ENCODE measurements at places on chromosomes 11 and 22.

DNA sequence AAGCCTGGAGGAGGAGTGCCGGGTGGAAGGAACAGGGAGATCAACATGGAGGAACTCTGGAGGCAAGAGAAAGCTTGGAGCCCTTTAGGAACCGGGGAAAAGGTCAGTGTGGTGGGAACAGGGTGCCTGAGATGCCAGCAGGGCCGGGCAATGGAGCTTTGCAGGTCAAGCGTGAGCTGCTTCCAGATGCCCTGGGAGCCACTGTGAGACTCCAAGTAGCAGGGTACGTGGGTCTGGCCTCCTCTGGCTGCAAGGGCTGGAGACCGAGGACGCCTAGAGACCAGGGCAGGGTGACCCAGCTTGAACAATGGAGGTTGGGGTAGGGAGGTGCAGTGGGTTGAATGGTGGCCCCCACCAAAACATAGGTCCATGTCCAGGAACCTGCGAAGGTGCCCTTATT, 15.6 kb upstream of the EMID1 start:
- DNase-seq: no peak

- DNase-seq: no peak
Observed at GRCh38 chr22:44398856-44399837, 86.4 kb upstream of the SHISAL1 start.

DNA sequence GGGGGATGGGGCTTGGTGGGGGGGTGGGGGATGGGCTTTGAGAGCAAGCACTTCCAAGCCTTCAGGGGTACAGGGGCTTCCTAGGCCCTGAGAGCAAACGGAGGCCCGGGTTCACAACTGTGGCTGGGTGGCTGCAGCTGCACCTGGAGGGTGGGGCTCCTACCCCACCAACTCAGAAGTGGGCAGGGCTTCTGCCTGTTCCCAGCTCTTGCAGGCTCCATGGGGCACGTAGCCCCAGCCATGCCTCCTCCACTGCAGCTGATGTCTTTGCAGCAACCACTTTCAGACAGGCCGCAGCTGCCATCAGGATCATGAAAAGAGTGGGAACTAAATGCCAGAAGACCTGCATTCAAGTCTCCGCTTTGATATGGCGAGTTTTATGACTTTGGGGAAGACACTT, 464.3 kb downstream of the NELL1 start:
- no peak for DNase-seq

DNA sequence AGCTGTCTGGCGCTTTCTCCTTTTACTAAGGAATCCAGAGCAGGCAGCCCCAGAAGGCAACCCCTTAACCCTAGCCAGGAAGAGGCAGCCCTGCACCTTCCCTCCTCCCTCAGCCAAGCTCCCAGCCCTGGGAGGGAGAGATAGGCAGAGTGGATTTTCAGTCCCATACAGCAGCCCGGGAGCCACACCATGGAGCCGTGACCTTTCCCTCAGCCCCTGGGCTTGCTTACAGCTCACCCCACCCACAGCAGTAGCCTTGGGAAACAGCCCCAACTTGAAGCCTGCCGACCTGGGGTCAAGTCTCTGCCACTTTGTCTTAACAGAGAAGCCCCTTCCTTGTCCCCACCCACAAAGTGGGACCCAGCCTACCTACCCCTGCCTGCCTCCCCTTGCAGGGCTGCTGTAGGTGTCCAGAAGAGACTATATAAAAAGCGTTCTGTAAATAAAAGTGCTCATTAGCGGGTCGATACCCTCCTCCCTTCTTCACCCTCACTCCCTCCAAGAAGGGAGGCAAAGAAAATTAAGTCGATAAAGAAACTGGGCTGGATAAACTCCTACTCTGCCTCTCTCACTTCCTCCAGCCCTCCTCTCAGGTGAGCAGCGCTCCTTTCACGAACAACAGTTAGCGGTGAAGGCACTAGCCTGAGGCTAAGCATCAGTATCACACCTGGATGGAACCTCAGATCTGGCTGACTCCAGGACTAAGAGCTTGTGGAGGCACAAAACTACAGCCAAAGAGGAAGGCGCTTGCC, 4.2 kb downstream of the TST start:
- no peak for DNase-seq

DNA sequence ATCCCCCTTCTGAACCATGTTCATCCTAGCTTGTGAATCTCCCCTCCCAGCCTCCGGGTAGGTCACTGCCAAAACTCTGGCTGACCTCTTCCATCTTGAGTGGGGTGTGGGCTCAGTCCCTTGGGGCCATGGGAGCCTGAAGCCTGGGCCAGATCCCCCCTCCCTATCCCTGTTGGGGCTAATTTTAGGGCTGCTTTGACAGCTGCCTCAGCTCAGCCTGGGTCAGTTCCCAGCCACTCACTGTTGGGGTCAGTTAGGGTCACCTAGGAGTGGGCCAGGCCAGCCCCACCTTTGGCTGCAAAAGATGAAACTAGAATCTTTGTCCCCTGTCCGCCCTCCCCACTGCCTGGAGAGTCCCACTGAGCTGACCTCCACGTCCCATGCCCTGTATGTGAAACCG, 29.8 kb upstream of the P2RY2 start:
- no peak for DNase-seq

- DNase-seq: no peak
Observed at GRCh38 chr11:108035690-108036089, 27.0 kb downstream of the CUL5 start.

All from C1 segment of cervical spinal cord (tissue), 14 donors.